ENCODE measurements at places on chromosomes 7 and 10. TPM values are rescaled to one million over a fixed set of nuclear protein-coding genes. Genes with fewer than 3 reads are reported as not detected.

DNA sequence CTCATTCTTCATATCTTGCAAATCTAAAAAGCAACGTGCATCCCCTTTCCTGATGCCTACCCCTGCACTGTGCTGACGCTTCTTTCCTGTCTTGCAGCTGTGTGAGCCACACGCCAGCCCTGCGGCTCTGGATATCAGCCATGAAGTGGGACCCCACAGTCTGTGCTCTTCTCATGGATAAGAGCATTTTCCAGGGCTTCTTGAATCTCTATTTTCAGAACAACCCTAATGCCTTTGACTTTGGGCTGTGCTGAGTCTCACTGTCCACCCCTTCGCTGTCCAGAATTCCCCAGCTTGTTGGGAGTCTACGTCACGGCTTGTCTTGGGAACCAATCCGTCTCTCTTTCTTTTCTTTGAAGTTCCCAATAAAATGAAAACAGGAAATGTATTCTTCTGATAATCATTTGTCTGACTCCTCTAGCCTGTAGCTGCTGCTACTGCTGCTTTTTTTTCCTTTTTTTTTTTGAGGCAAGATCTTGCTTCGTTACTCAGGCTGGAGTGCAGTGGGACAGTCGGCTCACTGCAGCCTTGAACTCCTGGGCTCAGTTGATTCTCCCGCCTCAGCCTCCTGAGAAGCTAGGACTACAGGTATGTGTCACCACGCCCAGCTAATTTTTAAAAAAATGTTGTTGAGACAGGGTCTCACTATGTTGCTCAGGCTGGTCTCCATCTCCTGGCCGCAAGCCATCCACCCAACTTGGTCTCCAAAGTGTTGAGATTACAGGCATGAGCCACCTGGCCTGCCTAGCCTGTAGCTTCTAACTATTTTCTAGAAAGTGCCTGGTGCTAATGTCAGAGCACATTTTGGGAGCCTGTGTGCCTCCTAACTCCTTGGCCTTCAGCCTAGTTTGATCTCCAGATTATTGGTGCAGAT is 30.3 kb downstream of the GSTO2 start:
- DNase-seq, result no peak

DNA sequence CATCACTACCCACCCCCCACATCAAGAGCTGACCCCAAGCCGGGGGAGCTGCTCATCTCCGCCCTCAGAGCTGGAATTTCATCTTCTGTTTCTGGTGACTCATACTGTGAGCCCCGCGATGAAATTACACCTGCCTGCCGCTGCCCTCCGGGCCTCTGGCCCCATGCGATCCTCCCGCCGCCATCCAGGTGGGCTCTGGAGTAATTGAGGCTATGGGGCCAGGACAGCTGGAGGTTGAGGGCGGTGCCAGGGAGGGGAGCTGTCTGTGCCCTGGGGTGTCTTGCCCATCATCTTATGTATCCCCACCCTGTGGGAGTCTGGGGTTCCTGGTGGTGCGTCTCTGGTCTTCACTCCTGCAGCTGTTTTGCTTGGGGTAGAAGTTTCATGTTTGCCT is 9.0 kb downstream of the GTF2IRD1 start:
- DNase-seq, result no peak

GRCh38 chr10:27746397-27747095 is 927 bp upstream of the MKX start:
- DNase-seq, result no peak

DNA sequence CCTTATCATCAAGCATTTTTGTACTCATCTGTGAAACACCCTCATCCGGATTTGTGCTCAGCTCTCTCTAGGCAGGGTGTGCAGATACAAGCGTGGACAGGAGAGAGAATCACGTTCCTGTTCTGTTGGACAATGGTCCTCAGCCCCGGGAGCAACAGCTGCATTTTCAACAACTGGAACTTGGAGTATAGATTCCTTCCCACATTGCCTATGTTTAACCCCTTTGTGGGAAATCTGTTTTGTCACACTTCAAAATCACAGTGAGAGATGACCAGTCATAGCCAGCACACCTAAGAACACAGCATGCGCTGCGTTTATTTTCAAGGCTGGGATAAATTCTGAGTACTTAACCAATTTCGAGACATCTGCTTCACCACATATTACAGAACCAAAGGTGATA is 32.5 kb downstream of the MAP3K8 start:
- DNase-seq, result no peak

The SPDYE18 gene
- total RNA-seq, result not detected

The MCM10 gene
- total RNA-seq, result 42.0 TPM

Measured in Calu3 (cell line).